ENCODE measurements at places on chromosomes 16 and 17. TPM values are rescaled to one million over a fixed set of nuclear protein-coding genes. Genes with fewer than 3 reads are reported as not detected.

Gene ARMC5
- 16.7 TPM for total RNA-seq

Gene TBC1D3E
- not detected for total RNA-seq

Gene UTS2R
- not detected for total RNA-seq

Gene KCNG4
- total RNA-seq: not detected

Gene MMP2
- total RNA-seq: 291 TPM

Gene CA7
- total RNA-seq: not detected

Gene PPP1R1B
- 21.3 TPM for total RNA-seq

Gene KRT33B
- total RNA-seq: not detected

Gene CD68
- 358 TPM for total RNA-seq

DNA sequence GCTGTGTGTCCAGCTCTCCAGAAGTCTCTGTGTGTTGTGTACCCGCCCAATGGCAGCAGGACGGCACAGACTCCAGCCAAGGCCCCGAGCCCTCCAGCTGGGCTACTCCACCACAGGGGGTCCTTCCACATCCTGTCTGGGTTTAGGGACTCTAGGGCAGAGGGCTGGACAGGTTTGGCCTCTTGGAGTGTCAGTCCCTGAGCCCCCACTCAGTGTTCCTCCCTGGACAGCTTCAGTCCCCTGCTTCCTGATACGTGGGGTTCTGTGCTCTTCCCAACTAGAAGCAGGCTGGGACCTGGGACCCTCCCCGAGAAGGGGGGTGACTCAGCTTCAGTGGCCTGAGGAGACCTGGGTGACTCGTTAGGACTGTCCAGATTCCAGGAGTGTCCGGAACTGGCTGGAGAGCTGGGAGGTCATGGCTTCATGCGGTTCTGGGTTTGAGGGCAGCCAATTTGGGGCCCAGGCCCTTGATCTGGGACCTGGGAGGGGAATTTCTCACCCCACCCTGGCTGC is 4.2 kb downstream of the CDK3 start:
- no peaks in the 10 kb centered on the region for H3K27me3 ChIP-seq
- H3K4me1 ChIP-seq: no peaks in the 10 kb centered on the region
- peaks cover 22% of the 10 kb centered on the region for H3K36me3 ChIP-seq
- no peak overlapping the region for H3K4me3 ChIP-seq

- no peaks in the 10 kb centered on the region for H3K36me3 ChIP-seq
- DNase-seq: peak; percentile 36
- H3K27me3 ChIP-seq: no peaks in the 10 kb centered on the region
- peak overlapping the region; percentile 65 for H3K27ac ChIP-seq
- no peak overlapping the region for H3K4me3 ChIP-seq
- H3K4me1 ChIP-seq: peaks cover 3% of the 10 kb centered on the region
Observed at GRCh38 chr17:21161498-21162393, 35.0 kb downstream of the DHRS7B start.

- no peak overlapping the region for H3K4me3 ChIP-seq
- H3K27ac ChIP-seq: no peak overlapping the region
- peak; percentile 21 for DNase-seq
- no peaks in the 10 kb centered on the region for H3K36me3 ChIP-seq
- H3K4me1 ChIP-seq: no peaks in the 10 kb centered on the region
Observed at GRCh38 chr17:72104164-72104862, 16.5 kb upstream of the SOX9 start.

- no peaks in the 10 kb centered on the region for H3K27me3 ChIP-seq
- H3K36me3 ChIP-seq: peaks cover 40% of the 10 kb centered on the region
- H3K4me3 ChIP-seq: no peak overlapping the region
- peaks cover 7% of the 10 kb centered on the region for H3K4me1 ChIP-seq
- H3K27ac ChIP-seq: no peak overlapping the region
Observed at GRCh38 chr17:7590743-7591142, 849 bp upstream of the SOX15 start.

- H3K27ac ChIP-seq: no peak overlapping the region
- H3K4me3 ChIP-seq: no peak overlapping the region
- H3K36me3 ChIP-seq: peaks cover 2% of the 10 kb centered on the region
- peaks cover 69% of the 10 kb centered on the region for H3K4me1 ChIP-seq
- no peaks in the 10 kb centered on the region for H3K27me3 ChIP-seq
Observed at GRCh38 chr17:7216242-7217112, 3.2 kb downstream of the DLG4 start.

DNA sequence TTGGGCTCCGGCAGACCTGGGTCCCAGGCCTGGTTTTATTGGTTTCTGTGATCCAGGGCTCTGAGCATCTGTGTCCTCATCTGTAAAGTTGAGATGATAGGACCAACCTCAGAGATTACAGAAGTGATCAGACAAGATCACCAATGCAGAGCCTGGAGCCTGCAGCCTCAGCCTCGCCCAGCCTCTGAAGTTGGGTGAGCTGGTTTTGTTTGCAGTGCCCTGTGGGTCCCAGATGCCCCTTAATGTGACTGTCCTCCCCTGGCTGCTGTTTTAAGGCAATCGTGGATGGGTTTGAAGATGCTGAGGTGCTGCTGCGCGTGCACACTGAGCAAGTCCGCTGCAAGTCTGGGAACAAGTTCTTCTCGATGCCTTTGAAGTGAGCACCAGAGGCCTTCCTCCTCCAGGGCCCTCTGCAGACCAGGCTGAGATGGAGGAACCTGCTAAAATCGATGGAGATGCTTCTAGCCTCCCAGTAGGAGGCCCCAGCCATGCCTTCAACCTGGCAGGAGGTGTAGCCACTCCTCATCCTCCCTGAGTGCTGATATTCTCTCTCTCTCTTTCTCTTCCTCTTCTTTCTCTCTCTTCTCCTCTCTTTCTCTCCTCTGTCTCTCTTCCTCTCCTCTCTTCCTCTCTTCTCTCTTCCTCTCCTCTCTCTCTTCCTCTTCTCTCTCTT is 5.6 kb upstream of the MMP15 start:
- no peaks in the 10 kb centered on the region for H3K27me3 ChIP-seq
- H3K4me1 ChIP-seq: peaks cover 16% of the 10 kb centered on the region
- H3K4me3 ChIP-seq: no peak overlapping the region
- peaks cover 8% of the 10 kb centered on the region for H3K36me3 ChIP-seq
- no peak overlapping the region for H3K27ac ChIP-seq
- no peak for DNase-seq

DNA sequence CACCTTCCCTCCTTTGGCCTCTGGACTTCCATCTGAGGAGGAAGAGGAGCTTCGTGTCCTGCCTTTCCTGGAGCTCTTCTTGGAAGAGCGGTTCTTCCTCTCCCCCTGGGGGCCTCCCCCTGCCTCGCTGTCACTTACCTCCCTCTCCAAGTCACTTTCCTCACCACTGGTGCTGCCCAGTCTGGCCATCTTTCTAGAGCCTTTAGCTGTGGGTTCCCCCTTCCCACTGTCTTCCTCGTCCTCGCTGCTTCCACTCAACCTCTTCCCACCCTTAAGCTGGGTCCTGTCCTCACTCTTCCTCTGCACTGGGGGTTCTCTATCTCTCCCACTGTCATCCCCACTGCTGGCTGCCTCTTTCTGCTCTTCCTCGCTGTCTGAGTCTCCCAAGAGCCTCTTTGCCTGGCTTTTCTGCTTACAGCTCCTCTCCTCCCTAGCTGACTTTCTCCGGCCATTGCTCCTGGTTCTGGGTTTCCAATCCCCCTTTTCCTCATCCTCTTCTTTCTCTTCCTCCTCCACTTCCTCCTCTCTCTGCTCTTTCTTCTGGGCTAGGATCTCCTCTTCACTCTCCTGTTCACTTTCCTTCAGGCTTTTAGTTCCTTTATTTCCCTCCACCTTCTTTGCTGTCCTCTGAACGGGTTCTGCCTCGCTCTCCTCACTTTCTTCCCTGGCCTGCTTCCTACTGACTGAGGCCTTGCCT is 1.4 kb downstream of the HIRIP3 start:
- H3K27ac ChIP-seq: no peak overlapping the region
- H3K4me3 ChIP-seq: no peak overlapping the region
- no peak for DNase-seq
- H3K27me3 ChIP-seq: no peaks in the 10 kb centered on the region

- peaks cover 19% of the 10 kb centered on the region for H3K4me1 ChIP-seq
- no peaks in the 10 kb centered on the region for H3K27me3 ChIP-seq
- DNase-seq: peak; percentile 79
- peak overlapping the region; percentile 44 for H3K27ac ChIP-seq
- H3K36me3 ChIP-seq: no peaks in the 10 kb centered on the region
- no peak overlapping the region for H3K4me3 ChIP-seq
Observed at GRCh38 chr17:15409721-15410250, 57.6 kb downstream of the CDRT4 start.

DNA sequence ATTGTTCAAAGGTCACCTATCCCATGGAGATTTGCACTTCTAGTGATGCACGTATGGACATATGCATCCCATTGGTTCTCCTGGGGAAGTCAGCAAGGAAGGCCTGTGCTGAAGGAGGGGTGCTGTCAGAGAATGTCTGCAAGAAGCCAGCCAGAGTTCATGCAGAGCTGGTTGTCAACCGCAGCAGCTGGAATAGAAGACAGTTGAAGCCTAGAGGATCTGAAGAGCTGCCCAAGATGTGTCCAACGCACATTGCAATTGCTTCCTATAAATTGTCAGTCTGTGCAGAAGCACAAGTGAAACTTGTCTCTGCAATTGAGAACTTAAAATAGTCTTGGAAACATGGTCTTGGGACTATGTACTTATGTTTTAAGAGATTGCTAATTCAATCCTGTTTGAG is 82.1 kb upstream of the CNTNAP4 start:
- H3K27ac ChIP-seq: no peak overlapping the region
- no peak overlapping the region for H3K4me3 ChIP-seq

- peak overlapping the region; percentile 89 for H3K27ac ChIP-seq
- peak; percentile 59 for DNase-seq
- no peaks in the 10 kb centered on the region for H3K27me3 ChIP-seq
Observed at GRCh38 chr17:47695429-47696376, 1.7 kb downstream of the TBKBP1 start.

DNA sequence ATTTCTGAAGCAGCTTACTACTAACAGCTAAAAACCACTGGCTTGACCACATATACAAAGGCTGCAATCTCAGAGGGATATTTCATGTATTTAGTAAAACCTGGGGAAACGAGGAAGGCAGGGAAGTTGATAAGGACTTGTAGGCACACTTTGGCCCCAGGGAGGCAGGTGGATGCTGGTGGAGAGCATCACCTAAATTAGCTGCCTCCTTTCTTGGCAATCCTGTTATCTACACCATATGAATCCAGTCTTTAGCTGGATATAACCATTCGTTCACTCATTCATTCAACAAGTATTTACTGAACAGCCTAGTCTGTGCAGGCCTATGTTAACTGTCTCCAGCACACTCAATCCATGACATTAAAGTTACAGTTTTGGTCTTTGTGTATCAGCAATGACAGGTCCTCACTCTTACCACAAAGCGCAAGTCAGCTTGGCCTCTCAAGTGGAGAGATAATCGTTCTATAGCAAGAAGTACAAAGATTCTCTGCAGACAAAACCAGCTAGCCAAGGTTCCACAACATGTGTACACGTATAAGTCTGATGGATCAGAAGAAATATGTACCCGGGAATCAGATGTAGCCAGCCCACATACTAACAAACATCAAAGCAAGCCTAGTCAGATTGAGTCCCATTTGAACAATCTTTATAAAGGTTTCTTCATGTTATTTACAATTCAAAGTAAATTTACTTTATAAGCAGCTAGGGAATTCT is 10.8 kb downstream of the MRPS23 start:
- H3K27me3 ChIP-seq: no peaks in the 10 kb centered on the region
- H3K4me3 ChIP-seq: no peak overlapping the region
- H3K27ac ChIP-seq: peak overlapping the region; percentile 84

- DNase-seq: no peak
- H3K27me3 ChIP-seq: no peaks in the 10 kb centered on the region
- no peaks in the 10 kb centered on the region for H3K36me3 ChIP-seq
- no peaks in the 10 kb centered on the region for H3K4me1 ChIP-seq
- H3K27ac ChIP-seq: no peak overlapping the region
Observed at GRCh38 chr16:75138636-75139035, 9.7 kb upstream of the ZFP1 start.

- H3K4me1 ChIP-seq: peaks cover 3% of the 10 kb centered on the region
- peaks cover 4% of the 10 kb centered on the region for H3K27me3 ChIP-seq
- DNase-seq: peak; percentile 11
- peak within 1 kb of the TSS; percentile 40 for H3K4me3 ChIP-seq
Observed at GRCh38 chr16:726438-727290, at the start of the genes CCDC78 and HAGHL. Gene CCDC78, minus strand, starts transcription at chr16:726443. Its CDS starts 76 bp downstream, at chr16:726367. Gene HAGHL, plus strand, starts transcription at chr16:727106. Its CDS starts 404 bp downstream, at chr16:727510.

DNA sequence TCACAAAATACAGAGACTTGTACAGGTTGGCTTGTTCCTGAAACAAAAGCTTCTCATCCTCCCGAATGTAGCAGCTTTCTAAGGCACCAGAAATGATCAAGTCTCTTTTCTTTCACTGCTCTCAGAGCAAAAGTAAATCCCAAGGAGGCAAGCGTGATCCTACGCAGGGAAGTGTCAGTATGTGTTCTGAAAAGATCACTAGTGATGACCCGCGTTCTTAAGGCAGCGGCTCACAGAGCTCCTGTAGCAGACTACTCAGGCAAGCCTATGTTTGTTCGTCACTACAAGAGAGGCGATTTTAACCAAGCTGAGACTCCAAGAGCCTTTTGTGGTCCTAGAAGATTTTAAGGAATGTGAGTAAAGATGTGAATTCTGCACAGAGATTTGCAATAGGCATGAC is 34.5 kb downstream of the WIPI1 start:
- H3K4me3 ChIP-seq: no peak overlapping the region
- peaks cover 6% of the 10 kb centered on the region for H3K36me3 ChIP-seq
- DNase-seq: no peak
- no peaks in the 10 kb centered on the region for H3K27me3 ChIP-seq
- H3K27ac ChIP-seq: no peak overlapping the region

DNA sequence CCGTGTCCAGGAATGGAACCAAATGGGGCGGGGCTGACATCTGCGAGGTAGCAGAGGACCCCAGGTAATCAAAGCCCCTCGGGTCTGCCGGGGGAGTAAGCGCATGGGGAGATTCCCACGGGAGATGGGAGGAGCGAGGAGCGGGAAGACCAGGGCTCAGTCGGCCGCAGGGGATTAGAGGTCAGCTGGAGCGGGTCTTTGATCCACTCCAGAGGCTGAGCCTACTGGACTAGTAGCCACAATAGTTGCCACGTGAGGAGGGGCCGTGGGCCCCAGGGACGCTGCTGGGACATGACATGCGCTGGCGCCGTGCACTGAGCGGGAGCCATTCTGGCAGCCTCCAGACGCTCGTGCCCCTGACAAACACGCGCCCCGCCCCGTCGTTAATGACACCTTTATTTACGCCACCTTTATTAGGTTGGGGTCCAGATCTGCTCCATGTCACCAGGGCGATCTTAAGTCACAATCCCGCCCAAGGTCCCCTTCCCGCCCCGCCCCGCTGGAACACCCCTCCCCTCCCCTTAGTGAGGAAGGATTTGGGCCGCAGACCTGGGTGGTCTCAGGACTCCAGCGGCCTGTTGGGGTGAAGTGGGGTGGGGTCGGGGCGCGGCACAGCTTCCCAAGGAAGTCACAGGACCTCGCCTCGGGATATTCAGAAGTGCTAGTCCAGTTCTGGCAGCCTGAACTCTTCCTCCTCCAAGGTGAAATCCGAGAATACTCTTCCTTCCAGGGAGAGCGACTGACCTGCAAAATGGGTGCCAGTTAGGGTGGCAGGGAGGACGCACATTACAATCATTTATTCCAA is 15.0 kb downstream of the PPY start:
- no peak for DNase-seq
- peaks cover 27% of the 10 kb centered on the region for H3K27me3 ChIP-seq
- no peak overlapping the region for H3K27ac ChIP-seq
- H3K36me3 ChIP-seq: no peaks in the 10 kb centered on the region
- H3K4me3 ChIP-seq: no peak overlapping the region
- no peaks in the 10 kb centered on the region for H3K4me1 ChIP-seq

GRCh38 chr16:27974896-27975540 is 88.5 kb downstream of the GSG1L start:
- H3K4me1 ChIP-seq: no peaks in the 10 kb centered on the region
- peaks cover 3% of the 10 kb centered on the region for H3K27me3 ChIP-seq
- no peak overlapping the region for H3K27ac ChIP-seq
- H3K36me3 ChIP-seq: no peaks in the 10 kb centered on the region
- H3K4me3 ChIP-seq: no peak overlapping the region

GRCh38 chr16:23595246-23595950 is 718 bp downstream of the NDUFAB1 start:
- H3K27ac ChIP-seq: peak overlapping the region; percentile 94
- peaks cover 13% of the 10 kb centered on the region for H3K36me3 ChIP-seq
- no peaks in the 10 kb centered on the region for H3K27me3 ChIP-seq
- H3K4me1 ChIP-seq: peaks cover 7% of the 10 kb centered on the region
- peak overlapping the region; percentile 100 for H3K4me3 ChIP-seq
